ENCODE measurements at places on chromosomes 11 and 22. TPM values are rescaled to one million over a fixed set of nuclear protein-coding genes. Genes with fewer than 3 reads are reported as not detected.

GRCh38 chr11:120338107-120338933, 2.1 kb downstream of the ARHGEF12 start:
- no peak for DNase-seq

- DNase-seq: peak; percentile 88
Measured at GRCh38 chr11:3165152-3165705, at the start of gene OSBPL5. Gene OSBPL5, minus strand, starts transcription at chr11:3165310. Its CDS starts 36,162 bp downstream, at chr11:3129148.

GRCh38 chr22:36522662-36523061, 6.3 kb downstream of the EIF3D start:
- no peak for DNase-seq

- DNase-seq: no peak
Measured at GRCh38 chr11:551596-551995, 8.9 kb downstream of the LMNTD2 start.

DNA sequence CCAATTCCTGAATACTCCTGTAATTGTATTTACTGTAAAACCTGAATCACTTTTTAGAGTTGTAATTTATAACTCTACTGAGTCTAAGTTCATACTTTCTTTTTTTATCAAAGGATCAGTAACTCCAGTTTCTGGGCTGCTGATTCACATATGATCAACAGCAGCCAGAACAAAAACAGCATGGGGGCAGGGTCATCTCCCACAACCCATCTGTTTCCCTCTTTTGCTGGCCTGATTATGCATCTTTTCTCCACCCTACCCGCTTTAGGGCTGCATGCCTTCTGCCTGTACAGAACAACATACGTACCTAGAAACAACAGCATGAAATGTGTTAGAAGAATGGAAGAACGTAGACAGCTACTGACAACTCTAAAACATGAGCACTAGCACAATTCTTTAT, 76.0 kb downstream of the MRTFA start:
- no peak for DNase-seq

- DNase-seq: peak; percentile 65
Measured at GRCh38 chr22:41177040-41177621, 28.0 kb upstream of the L3MBTL2 start.

DNA sequence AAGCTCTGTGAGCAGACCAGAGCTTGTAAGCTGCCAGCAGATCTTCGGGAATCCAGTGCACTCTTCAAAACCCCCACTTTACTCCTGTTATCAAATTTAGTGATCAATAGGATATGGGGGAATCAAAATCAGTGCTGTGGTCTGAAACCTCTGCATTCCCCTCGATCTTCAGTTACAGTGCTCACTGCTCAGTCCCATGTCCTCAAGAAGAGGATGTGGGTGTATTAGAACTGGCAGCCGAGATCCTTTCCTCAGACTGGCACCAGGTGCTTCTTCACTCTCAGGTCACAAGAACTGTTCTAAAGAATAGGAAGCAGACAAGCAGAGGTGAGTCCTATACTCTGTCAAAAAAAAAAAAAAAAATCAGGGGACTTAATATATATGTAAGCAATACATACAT, 15.3 kb upstream of the MAML2 start:
- DNase-seq: no peak

DNA sequence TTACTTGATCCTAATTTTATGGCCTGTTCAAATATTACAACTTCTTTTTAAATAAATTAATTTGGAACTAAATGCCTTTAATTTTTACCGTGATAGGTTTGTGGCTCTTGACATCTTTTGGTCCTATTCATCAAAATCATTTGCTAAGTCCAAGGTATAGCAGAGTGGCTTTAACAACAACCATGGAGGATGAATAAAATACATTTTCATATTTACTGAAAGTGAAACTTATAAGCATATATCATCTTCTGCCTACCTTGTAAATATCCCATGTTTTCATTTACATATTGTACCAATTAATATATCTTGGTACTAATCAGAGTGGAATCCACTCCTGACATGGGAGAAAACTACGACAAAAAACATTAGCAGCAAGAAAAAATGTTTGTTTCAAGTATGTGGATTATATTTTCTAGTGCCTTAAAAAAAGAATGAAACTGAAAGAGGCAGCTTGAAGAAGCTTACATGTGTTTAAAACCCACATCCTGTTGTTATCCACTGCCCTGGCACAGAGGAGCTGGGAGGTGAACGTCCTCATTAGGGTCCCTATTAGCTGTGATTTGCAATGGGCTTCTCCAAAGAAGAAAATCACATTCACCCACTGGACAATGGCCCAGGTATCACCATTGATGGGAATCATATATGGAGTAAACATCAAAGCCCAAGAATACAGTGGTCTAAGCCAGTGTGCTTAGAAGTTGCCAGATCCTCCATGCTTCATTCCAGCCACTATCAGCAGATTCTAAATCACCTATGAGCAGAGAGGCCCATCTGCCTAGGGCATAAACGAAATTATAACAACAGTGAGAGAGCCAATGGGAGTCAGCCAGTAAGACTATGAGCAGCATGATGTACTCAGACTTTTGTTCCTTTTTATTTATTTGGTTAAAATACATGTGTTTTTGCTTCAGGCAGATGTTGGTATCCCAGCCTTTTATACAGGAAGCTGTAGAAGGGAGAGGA, 84.7 kb downstream of the MAML2 start:
- DNase-seq: no peak

DNA sequence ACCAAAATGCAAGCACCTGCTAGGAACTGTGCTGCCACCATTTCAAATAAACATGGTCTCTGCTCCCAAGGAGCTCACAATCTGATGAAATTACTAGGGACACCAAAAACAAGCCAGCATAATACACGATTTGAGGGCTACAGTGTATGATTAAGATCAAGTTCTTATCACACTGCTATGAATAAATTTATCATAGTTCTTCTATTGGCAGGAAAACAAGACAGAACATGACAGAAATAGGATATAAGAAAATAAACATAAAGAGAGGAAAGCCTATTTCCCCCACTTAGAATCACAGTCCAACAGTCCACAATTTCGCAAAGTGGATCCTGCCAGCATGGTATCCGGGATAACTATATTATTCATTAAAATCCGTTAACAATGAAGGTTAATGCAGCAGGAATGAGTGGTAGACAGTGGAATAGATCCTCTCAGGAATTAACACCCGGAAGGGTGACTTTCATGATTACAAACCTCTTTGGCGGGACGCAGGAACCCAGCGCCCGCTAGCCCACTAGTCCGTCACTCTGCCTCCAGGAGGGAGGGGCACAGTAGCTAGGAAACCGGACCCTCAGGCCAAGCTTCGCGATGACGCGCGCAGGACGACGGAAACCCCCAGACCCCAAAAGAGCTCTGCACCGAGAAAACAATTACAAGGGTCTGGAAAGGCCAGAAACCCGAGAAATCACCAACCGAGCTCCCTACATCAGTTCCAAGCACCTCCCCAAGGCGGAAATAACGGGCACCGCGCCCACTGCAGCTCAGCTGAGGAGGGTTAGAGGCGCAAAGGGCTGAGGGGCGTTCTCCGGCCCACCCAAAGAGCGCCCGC, 607 bp downstream of the CCDC82 start:
- DNase-seq: no peak

DNA sequence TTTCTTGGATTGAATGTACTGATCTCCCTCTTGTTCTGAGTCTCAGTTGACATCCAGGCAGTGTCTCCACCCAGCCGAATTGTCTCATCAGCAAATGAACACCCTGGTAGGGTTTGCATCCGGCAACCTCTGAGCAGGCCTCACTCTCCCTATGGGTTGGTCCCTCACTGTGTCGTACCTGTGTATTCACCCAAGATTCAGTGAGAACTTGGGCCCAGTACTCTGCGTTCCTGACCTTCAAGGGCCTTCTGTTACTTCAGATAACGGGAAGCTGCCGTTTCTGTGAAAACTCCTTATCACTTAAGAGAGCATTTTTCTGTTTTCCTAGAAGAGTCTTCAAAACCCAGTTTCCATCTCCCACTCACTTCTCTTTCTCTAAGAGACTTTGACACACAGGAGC, 915.6 kb downstream of the TBC1D22A start:
- no peak for DNase-seq

- no peak for DNase-seq
Measured at GRCh38 chr11:12261551-12261950, 115.8 kb upstream of the PARVA start.

- DNase-seq: no peak
Measured at GRCh38 chr22:19783586-19784383, 23.2 kb downstream of the TBX1 start.

The TPBGL gene
- 0.31 TPM for total RNA-seq

The ACRV1 gene
- total RNA-seq: not detected

The ZNF280B gene
- 0.45 TPM for total RNA-seq

The ISX gene
- not detected for total RNA-seq
